ENCODE measurements at places on chromosomes 3 and 15.
A peak's percentile ranks its signal among the peaks of the same experiment; 100 is the strongest.

- no peak for DNase-seq
These were observed 277.0 kb downstream of the RBMS3 start for GRCh38 chr3:29557825-29558224.

DNA sequence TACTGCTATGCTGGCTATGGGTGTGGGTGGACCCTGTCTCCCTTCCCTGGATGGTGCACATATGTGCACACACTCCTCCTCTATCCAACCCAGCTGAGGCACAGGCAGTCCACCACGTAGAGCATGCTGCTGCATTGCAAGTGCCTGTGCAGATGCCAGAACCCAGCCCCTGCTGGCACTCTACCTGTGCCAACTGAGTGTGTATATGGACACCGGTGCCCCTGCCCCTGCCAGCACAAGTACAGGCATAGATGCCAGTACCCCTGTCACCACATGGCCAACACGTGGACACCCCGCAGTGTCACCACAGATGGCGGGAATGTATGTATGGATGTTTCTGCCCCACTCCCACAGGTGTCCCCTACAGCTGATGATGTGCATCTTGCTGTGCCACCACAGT lies 216.5 kb downstream of the ISL2 start:
- no peak for DNase-seq

- DNase-seq = no peak
These were observed 72.1 kb downstream of the RFTN1 start for GRCh38 chr3:16441371-16441875.

GRCh38 chr3:109122690-109123089 lies 4.8 kb upstream of the MORC1 start:
- DNase-seq = no peak

- no peak for DNase-seq
These were observed 468.7 kb downstream of the CADM2 start for GRCh38 chr3:85427467-85427866.

DNA sequence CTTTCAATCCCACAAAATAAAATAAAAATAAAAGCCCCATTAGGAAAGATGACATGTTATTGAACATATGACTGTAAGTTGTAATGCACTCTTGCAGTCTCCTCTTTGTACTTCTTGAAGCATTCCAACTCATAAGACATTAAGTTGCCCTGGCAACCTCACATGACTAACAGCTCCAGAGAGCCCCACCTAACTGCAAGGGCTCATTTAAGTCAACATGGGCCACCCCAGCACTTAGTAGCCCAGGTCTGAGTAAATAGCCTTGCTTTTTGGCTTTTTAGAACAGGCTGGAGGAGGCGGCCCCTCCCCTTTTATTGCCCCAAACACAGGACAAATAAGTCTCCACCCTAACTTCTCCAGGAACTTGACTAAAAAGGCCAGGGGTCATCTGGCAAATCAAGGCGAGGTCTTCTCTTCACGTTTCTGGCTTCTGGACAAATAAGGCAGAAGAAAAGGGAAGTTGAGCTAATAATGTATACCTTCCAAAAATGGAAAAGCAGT lies 135.1 kb downstream of the TMCO5A start:
- peak; percentile 13 for DNase-seq

DNA sequence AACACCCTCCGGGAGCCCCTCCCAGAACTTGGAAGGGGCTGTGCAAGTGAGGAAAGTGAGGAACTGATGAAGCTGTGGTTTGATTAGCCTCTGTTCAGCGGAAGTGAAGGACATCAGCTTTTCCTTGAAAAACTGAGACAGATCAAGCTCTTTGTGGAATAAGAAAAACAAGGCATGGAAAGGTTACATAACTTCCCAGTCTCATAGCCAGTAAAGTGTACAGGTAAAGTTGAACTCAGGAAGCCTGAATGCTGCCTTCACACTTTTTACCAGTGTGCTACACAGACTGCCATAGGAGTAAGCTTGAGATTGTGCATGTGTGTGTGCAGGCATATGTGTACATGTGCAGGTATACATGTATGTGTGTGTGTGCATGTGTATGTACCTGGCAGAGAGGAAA lies 293.2 kb downstream of the FGF12 start:
- DNase-seq = no peak

GRCh38 chr3:65483480-65483879 lies 555.2 kb downstream of the MAGI1 start:
- no peak for DNase-seq

DNA sequence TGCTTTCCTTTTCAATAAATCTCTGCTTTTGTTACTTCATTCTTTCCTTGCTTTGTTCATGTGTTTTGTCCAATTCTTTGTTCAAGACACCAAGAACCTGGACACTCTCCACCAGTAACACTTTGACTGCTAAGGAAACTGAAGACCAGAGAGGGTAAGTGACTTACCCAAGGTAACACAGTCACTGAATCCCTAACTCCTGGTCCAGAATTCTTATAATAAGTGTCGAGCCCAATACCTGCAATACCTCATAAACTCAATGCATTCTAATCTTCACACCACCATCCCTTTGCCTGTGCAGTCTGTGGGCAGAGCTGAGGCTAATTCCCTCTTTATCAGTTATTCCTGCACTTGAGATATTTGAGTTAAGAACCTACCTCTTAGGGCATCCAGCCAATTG lies 237.8 kb downstream of the UACA start:
- no peak for DNase-seq

- DNase-seq = no peak
These were observed 171.8 kb upstream of the DPH6 start for GRCh38 chr15:35717721-35718120.

DNA sequence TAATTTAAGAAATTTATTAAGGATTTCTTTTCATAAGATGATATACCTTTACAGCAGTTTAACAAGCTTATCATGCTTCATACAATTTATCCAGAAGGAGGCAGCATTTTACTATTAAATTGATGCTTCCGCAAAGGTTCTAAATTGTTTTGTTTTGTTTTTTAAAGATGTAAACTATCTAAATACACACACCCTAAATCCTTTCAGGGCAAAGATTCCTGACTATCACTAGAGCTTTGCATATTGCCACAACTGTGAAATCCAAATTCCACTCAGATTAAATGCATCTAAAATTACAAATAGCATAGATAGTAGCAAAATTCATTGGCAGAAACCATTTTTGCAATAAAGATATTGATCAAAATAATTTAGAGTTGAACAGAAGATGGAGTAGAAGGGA lies 44.5 kb upstream of the CCNL1 start:
- peak; percentile 30 for DNase-seq

GRCh38 chr3:195249057-195249770 lies 21.7 kb downstream of the XXYLT1 start:
- no peak for DNase-seq

DNA sequence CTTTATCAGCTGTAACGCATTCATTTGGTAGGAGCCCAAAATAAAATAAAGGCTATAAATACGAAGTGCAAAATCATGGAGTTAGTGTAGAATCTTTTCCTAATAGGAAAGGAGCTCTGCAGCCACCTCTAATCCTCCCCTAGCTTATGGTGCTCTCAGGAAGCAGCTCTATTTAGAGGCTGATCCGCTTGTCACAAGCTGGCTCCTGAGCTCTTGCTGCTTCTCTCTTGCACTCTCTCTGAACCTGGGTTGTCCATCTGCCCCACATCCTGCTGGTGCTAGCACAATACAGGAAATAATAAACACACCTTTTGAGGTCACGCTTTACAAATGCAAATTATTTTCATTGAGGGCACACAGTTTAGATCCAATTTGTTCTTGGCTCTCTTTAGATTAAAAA lies 37.3 kb upstream of the BFSP2 start:
- no peak for DNase-seq

- DNase-seq = no peak
These were observed 225.9 kb downstream of the OXSM start for GRCh38 chr3:26015752-26016151.

GRCh38 chr3:60979461-60980341 lies 271.6 kb downstream of the FHIT start:
- DNase-seq = no peak

GRCh38 chr15:78778422-78778821 lies 32.8 kb downstream of the ADAMTS7 start:
- no peak for DNase-seq

GRCh38 chr15:85500729-85501128 lies 120.3 kb downstream of the AKAP13 start:
- no peak for DNase-seq

GRCh38 chr3:115658337-115659181 lies 35.2 kb downstream of the GAP43 start:
- peak; percentile 61 for DNase-seq

DNA sequence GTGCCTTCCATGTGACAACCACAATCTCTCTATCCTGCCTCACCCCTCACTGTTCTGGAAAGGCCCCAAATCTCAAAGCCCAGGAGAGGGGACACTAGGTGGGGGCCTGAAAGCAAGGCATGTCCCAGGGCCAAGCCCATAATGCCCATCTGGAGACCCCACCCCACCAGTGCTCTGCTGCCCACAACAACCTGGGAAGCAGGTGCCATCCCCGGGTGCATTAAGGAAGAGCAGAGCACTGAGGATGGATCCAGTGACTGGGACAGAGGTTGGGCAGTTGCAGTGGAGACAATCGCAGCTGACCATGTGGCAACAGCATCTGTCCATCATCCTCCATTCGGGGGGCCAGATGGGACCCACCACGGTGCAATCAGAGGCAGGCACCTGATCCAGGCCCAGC lies 106.2 kb upstream of the PRR20G start:
- no peak for DNase-seq

DNA sequence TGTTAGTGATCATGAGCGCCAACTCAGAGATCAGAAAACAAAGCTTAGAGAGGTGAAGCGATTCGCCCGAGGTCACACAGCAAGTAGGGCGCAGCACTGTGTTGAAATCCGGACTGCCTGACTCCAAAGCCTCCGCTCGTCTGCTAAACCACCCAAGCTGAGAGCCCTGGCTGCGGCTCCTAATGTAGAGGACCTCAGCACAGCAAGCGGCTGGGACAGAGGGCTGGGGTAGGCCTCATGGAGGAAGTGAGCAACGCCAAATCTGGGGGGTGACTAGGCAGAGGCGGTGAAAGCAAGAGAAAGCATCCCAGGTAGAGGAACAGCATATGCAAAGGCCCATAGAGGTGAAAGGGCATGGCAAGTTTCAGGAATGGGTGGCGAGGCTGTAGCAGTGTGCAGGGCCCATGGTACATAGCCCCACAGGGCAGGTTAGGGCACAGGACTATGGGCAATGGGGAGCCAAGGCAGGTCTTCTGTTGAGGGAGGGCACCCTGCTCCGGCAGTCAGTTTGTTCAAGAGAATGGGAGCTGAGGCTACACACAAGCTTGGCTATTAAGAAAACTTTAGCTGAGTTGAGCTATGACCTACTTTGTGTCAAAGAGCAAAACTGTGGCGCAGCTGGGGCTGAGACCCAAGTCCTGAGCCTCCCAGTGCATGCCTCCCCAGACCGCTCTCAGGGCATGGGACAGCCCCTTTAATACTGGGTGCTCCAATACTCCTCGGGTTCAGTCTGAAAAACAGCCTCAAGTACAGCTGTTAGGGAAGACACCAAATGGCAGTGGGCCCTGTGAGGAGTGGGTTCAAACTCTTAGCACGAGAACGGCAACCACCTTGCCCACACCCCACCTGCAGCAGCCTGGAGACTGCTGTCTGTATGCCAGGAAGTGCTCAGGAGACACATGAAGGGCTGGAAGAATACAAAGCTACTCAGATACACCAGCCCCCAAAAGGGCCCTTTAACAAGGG lies 988 bp upstream of the CFAP92 start:
- no peak for DNase-seq

DNA sequence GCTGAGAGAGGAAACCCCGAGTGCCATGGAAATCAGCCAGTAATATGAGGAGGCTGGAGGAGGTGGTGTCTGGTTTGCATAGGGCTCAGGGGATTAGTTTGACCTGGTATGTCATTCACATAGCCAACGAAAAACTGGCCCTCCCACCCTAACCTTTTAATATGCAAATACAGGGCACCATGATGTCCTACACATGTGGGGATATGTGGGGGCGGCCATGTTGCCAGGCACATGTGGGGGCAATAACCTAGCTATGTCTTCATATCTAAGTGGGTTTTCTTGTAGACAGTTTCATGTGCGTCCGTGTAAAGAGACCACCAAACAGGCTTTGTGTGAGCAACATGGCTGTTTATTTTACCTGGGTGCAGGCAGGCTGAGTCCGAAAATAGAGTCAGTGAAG lies 110.1 kb downstream of the MOBP start:
- no peak for DNase-seq

- no peak for DNase-seq
These were observed 1133.8 kb downstream of the TUSC7 start for GRCh38 chr3:117843356-117843755.

DNA sequence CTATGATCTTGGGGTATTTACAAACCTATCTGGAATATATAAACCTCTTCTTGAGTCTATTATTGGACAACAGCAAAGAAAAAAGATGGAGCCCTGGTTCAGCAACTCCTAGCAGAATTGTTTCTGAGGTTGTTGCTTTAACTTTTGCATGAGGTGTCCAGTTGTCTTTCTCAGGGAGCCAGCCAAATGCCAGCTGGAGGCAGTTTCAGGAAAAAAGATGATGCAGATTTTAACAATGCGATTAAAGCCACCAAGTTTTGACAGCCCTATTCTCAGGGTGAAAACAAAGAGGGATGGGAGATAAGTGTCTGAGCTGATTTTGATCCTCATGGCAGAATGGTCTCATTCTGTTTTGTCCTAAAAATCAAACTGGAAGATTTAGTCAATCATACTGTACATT lies 181.6 kb upstream of the RASGRP1 start:
- no peak for DNase-seq

GRCh38 chr3:51929420-51930003 lies 12.2 kb downstream of the RRP9 start:
- peak; percentile 30 for DNase-seq

- DNase-seq = no peak
These were observed 330.3 kb downstream of the SHQ1 start for GRCh38 chr3:72517921-72518424.

DNA sequence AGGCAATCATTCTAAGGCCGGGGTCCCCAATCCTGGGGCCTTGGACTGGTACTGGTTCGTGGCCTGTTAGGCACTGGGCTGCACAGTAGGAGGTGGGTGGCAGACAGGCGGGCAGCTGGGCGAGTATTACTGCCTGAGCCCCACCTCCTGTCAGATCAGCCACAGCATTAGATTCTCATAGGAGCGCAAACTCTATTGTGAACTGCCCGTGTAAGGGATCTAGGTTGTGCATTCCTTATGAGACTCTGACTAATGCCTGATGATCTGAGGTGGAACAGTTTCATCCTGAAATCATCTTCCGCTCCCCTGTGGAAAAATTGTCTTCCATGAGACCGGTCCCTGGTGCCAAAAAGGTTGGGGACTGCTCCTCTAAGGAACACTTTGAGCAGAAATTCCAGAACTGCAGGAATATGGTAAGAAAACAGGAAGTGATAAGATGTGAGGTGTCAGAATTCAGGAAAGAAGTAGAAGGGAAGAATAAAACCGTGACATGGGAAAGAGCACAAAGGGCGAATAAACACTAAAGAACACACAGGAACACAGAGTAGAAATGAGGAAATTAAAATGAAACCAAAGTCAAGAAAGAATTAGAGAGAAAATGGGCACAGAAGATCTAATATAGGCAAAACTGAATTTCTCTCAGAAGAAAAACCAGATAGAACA lies 57.6 kb downstream of the PDCD6IP start:
- DNase-seq = no peak

DNA sequence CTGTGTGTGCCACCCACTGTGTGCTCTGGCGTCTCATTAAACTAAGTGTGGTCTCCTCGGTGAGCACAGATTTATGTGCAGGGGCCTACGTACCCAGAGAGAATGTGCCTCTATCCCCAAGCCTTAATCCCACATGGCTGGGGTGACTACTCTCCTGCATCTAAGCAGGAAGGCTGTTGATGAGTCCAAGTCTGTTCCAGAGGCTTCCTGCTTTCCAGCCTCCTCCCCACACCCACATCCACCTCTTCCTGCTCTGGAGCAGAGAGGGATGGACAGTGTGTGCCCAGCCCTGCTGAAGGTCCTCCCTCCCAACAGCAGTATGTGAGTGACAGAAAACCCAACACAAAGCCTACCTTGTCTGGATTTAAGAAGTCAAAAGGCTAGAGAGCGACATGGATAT lies 38.8 kb upstream of the BCL2L10 start:
- no peak for DNase-seq
